ENCODE measurements at places on chromosomes 1 and 21. TPM values are rescaled to one million over a fixed set of nuclear protein-coding genes. Genes with fewer than 3 reads are reported as not detected.

The FAM177B gene
- total RNA-seq = not detected

The CELA3B gene
- total RNA-seq = not detected

The PCSK9 gene
- not detected for total RNA-seq

The PLEKHN1 gene
- total RNA-seq = 0.50 TPM

The PTPRC gene
- 24.2 TPM for total RNA-seq

The SH3BP5L gene
- total RNA-seq = 15.1 TPM

The PAFAH2 gene
- 6.8 TPM for total RNA-seq

DNA sequence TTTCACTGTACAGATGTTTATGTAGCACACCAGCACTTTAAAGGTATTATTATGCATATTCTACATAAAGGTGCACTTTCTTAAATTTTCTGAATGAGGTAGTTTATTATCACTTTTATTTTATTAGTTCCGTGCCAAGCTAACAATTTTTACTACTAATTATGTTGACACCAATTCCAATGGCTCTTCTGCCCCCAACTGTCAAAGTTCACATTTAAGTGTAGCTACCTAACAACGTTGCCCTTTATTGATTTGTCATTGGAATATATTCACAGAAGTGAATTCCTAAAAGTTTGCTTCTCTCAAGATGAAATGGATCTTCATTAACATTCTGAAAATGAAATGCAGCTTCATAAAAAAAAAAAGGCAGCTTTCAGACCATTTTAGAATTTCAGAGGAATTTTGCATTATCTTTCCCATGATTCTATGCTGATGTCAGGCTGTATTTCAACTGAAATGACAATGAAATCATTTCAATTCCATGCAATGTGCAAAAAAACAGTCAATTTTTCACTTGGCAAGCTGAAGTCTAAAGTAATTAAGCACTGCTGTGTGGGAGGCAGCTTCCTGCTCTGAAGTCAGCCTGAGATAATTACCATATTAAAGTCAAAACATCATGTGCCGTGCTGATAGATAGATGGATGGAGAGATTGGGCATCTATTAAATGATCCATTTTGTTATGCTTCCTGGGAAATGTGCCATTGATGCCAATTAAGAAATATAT, 229.2 kb downstream of the TTLL7 start:
- no peak for DNase-seq

DNA sequence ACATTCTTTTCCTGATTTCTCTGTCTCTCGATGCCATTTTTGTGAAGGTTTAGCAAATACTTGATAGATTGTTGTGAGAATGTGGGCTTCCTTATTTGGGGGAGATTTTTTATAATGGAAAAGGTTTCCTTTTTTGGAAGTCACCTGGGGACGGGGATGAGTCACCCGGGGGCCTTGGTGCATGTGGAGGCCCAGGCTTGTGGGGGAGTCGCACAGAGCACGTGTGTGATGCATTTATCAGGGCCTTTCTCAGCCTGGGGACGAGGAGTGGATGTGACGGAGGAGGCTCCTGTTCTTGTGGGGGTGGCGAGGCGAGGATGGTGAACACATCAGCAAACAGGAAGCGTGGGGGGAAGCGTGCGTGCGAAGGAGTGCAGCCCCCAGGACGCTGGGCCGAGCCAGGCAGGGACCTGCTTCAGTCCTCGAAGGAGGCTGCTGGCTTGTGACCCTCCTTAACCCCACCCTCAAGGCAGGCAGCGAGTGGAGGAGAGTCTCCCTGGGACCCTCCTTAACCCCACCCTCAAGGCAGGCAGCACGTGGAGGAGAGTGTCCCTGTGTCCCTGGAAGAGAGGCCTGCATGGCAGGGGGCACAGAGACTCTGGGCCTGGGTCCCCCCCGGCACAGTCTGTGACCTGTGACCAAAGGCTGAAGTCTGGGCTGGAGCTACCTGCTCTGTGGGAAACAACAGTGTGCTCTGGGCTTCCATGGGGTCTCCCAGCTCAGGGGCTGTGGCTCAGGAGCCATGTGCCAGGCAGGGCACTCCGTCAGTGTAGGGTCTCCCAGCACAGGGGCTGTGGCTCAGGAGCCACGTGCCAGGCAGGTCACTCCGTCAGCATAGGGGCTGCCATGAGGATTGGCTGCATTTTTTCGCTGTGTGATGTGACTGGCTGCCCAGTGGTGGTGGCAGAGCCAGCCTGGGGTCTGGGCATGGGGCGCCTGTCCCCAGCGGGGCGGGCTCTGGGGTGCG, 57.2 kb downstream of the AGPAT3 start:
- DNase-seq = no peak

DNA sequence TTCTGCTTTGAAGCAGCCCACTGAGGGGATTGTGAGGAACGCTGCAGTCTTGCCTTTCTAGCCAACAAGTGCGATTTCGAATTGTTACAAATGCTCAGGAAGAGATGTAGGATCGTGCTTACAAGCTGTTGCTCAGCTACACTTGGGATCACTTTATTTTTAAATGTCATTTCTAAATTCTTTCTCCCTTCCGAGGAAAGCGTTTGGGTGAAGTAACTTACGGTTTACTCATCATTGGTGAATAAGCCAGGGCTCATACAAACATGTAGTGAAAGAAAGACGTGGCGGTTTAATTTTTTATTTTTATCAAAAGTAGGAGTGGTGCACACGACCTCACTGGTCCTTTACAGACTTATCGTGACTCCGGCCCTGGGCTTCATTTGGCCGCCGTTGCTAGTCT, 386.6 kb downstream of the KIF26B start:
- no peak for DNase-seq

DNA sequence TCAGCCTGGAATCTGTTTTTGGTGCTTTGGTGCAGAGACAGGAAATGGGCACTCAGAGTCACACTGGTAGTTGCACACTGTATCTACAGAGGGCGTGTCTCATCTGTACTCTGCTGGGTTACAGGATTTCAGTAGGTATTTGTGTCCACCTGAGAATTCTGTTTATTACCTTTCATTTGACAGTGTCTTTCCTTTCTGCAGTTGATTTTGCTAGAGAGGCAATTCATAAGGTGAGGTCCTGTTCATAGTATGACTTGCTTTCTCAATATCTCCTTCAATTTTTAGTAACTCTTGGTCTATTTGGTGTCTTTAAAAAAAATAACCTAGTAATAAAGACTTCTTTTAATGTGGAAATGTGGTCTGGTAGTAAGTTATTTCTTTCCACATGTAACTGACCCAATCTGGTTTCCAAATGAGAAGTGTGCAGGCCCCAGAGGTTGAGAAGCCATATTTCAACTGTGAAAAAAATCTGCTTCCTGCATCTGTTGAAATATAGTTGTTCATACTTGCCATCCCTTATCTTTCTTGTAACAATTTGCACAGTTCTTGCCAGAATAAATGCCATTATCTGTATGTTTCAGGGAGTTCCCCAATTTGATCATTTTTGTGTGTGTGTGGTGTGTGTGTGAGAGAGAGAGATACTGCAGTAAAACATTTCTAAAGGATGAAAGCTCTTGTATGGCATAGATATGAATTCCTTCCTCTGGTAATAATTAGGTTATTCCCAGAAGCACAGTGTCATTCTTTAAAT, 78.4 kb upstream of the DNAJC6 start:
- no peak for DNase-seq

- DNase-seq = no peak
Observed at GRCh38 chr1:173255214-173255813, 48.2 kb upstream of the TNFSF4 start.

DNA sequence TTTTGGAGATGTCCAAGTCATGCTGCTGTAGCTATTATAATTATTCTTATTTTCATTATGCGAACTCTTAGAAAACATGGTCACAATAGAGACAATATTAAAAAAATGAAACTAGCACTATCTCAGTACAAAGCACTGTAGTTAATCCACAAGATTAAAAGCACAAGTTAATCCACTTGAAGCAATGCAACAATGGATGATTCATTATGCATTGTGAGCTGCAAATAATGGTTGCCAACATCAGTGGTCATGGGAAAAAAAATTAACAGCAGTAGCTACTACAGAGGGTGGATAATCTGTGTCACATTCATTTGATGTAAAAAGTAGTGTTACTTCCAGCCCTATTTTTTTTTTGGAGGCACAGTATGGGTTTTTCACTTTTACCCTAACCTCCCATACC, 56.7 kb downstream of the DPT start:
- no peak for DNase-seq

DNA sequence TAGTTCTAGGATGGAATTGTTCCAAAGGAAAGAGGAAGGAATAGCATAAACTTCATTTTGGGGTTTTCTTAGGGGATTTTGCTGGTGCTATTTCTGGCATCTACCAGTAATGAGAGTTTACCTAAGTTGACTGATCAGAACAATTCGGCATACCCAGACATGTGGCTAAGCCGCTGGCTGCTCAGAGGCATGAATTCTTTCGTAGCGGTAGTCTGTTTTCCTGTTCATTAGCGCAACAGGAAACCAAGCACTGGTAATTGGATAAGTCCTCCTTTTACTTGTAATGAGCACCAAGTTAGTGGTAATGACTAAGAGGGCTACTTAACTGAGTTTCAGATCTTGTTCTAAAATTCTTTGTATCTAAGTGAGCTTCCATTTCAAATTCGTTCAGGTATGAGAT, 38.6 kb downstream of the C21orf91 start:
- DNase-seq = no peak

DNA sequence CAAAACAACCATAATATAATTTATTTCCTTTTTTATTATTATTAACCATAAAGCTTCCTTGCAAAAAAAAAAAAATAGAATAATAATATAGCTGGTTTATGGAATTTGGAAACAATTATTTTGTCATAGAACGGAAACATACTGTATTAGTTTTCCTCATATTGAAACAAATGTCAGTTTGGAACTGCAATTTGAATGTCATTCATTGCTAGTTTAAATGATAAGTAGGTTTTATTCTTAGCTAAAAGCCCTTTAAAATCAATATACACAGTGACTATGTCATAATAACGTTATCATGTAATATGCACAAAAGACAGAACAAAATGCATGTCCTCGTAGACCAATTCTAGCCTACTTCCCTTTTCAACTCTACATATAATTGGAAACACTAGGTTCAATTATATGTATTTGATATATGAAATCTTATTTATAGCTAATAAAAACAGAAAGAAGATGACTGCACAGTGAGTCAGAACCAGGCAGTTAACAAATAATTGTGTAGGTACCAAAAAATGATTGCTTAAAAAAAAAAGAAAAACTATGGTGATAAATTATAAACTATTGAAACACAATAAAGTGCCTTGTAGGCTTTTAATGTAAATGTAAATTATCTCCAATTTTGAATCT, 85.2 kb upstream of the EXO1 start:
- DNase-seq = no peak

DNA sequence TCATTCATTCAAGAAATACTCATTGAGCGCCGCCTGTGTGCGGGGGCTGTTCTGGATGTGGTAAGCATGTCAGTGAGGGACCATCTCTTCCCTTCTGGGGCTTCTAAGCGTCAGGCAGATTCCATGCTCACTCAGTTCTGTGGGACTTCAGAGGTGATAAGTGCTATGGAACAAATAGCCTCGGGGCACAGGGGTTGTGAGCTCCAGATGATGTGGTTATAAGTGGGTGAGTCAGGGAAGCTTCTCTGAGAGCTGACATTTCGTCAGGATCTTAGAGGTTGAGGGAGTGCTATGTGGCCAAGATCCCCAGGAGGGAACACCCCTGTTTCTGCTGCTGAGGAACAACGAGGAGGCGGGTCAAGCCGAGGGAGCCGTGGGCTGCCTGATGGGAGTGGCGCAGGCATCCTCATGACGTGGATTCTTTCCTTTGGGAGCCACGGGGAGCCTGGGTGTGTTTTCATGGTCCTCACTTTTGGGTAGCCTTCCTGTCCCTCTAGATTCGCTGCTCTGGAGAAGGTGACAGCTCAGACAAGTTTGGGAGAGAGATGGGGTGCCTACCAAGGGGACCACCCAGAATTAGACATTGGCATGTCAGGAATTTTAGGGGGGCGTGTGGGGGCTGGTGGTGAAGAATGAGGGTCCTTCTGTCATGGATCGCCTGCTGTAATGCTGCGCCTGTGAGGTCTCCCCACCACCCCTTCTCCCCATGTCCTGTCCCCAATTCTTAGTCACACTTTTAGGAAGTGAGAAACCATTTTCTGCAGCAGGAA, 38.5 kb downstream of the HUNK start:
- no peak for DNase-seq

GRCh38 chr1:152876827-152877226, 1.3 kb upstream of the SMCP start:
- DNase-seq = no peak

GRCh38 chr21:31564439-31564838, 95.1 kb upstream of the SOD1 start:
- DNase-seq = no peak

- DNase-seq = peak; percentile 90
Observed at GRCh38 chr1:205543351-205544301, 39.2 kb downstream of the CDK18 start.

GRCh38 chr1:87394982-87395381, 66.3 kb downstream of the LMO4 start:
- DNase-seq = no peak

GRCh38 chr1:43549921-43550597, 19.4 kb downstream of the PTPRF start:
- peak; percentile 60 for DNase-seq

DNA sequence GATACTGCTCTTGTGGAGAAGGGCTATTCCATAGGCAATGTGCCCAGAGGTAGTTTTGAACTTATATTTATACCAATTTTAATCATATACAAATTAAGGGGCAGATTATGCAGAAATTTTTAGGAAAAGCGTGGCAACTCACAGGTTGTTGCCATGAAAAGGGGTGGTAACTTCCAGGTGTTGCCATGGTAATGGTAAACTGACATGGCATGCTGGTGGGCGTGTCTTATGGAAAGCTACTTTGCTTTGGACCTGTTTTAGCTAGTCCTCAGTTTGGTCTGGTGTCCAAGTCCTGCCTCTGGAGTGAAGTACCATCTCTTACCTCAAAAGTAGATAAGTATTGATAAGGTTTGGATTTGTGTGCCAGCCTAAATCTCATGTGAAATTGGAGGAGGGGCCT, 7.9 kb upstream of the IL23R start:
- DNase-seq = no peak

DNA sequence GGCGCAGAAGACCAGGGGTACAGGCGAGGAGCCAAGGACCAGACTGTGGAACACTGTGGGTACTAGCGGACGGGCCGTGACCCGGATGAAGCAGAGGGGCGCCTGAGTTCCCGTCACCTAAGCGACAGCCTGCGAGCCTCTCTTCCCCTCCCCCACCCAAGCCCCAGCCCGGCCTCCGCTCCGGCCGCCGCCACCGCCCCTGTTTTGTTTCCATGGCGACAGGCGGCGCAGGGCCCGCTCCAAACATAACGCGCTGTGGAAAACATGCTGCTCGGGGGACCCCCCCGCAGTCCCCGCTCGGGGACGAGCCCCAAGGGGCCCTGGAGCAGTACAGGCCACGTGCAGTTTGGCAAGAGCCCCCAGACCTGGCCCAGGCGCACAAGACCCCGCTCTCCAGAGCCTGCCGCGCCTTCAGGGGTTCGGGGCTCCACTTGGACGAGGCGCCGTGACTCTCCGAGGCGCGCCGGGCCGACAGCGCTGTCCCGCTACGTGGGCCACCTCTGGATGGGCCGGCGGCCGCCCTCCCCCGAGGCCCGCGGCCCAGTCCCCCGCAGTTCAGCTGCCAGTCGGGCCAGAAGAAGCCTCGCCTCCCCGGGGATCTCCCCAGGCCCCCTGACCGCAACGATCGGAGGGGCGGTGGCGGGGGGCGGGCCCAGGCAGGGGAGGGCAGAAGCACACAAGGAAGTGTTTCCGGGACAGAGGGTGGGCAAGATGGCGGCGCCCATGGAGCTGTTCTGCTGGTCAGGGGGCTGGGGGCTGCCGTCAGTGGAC, at the start of gene MTX1:
TSS of gene MTX1 (plus strand) at position 155 of the 771 bp plus-strand sequence. CDS start at position 265, 110 bp downstream.
- peak; percentile 95 for DNase-seq
